ENCODE measurements at places on chromosomes 5 and 9. TPM values are rescaled to one million over a fixed set of nuclear protein-coding genes. Genes with fewer than 3 reads are reported as not detected.

- no peak for DNase-seq
- no peaks in the 10 kb centered on the region for H3K4me1 ChIP-seq
- H3K27ac ChIP-seq: no peak overlapping the region
- H3K27me3 ChIP-seq: no peaks in the 10 kb centered on the region
- H3K36me3 ChIP-seq: peaks cover 43% of the 10 kb centered on the region
- no peak overlapping the region for H3K4me3 ChIP-seq
Measured at GRCh38 chr9:91720751-91721705, 229.0 kb downstream of the ROR2 start.

DNA sequence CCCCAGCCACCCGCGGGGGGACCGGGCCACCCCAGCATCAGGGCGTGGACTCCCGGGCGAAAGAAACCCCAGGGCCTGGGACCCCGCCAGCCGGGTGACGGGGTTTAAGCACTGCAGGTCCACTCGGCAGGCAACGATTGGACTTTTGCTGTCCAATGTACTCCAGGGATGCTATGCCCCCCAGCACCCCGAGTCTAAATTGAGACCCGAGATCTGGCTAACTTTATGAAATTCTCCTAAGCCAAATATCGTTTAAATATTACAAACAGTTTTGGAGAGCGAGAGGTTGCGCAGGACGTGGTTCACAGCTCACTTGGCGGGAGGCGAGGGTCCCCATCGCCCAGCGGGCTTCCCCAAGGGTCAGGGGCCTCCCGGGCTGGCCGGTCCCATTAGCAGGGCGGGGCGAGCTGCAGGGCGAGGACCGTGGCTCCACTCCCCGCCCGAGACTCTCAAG lies 384 bp upstream of the MRPS2 start:
- peak overlapping the region; percentile 99 for H3K4me3 ChIP-seq
- no peaks in the 10 kb centered on the region for H3K27me3 ChIP-seq
- peak overlapping the region; percentile 85 for H3K27ac ChIP-seq
- H3K36me3 ChIP-seq: peaks cover 25% of the 10 kb centered on the region
- DNase-seq: no peak
- peaks cover 33% of the 10 kb centered on the region for H3K4me1 ChIP-seq

- no peak overlapping the region for H3K4me3 ChIP-seq
- no peaks in the 10 kb centered on the region for H3K36me3 ChIP-seq
- no peak overlapping the region for H3K27ac ChIP-seq
Measured at GRCh38 chr5:136013559-136013958, 15.2 kb upstream of the TGFBI start.

- no peaks in the 10 kb centered on the region for H3K4me1 ChIP-seq
- no peak overlapping the region for H3K4me3 ChIP-seq
- H3K27me3 ChIP-seq: no peaks in the 10 kb centered on the region
- DNase-seq: peak; percentile 40
- no peaks in the 10 kb centered on the region for H3K36me3 ChIP-seq
- H3K27ac ChIP-seq: no peak overlapping the region
Measured at GRCh38 chr5:78899922-78900362, 85.2 kb downstream of the ARSB start.

DNA sequence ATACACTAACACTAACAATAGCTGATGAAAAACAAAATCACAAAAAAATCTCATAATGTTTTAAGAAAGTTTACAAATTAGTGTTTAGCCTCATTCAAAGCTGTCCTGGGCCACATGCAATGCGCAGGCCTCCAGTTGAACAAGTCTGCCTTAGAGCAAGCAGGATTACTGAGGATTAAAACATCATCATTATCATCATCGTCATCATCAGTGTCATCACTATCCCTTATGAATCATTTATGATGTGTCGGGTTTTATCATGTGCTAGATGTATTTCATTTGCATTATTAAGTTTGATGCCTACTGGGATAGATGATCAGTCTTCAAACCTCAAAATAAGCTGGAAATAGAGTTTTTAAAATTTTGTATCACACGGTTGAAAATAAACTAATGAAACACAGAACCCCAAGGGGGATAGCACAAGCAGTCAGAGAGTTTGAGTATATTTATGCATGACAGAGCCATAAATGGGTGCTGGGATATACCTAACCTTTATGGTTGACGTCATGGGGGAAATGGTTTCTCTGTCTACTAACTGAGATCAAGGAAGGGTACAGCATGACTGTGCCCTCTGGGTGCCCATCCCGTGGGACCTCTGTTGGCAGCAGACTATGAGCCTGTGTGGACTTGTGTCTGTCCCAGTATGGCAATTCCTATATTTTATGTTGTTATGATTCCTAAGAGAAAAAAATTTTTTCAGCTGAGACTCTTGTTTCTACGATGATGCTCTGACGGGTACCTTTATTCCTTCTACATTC lies 150.3 kb upstream of the ADRA1B start:
- DNase-seq: no peak
- H3K27me3 ChIP-seq: no peaks in the 10 kb centered on the region
- no peaks in the 10 kb centered on the region for H3K36me3 ChIP-seq
- H3K4me3 ChIP-seq: no peak overlapping the region

- H3K27ac ChIP-seq: no peak overlapping the region
- no peak overlapping the region for H3K4me3 ChIP-seq
- no peaks in the 10 kb centered on the region for H3K4me1 ChIP-seq
- no peaks in the 10 kb centered on the region for H3K27me3 ChIP-seq
- peak; percentile 72 for DNase-seq
- no peaks in the 10 kb centered on the region for H3K36me3 ChIP-seq
Measured at GRCh38 chr9:111621895-111622480, 9.1 kb upstream of the DNAJC25 start.

The CXCL14 gene
- not detected for total RNA-seq

DNA sequence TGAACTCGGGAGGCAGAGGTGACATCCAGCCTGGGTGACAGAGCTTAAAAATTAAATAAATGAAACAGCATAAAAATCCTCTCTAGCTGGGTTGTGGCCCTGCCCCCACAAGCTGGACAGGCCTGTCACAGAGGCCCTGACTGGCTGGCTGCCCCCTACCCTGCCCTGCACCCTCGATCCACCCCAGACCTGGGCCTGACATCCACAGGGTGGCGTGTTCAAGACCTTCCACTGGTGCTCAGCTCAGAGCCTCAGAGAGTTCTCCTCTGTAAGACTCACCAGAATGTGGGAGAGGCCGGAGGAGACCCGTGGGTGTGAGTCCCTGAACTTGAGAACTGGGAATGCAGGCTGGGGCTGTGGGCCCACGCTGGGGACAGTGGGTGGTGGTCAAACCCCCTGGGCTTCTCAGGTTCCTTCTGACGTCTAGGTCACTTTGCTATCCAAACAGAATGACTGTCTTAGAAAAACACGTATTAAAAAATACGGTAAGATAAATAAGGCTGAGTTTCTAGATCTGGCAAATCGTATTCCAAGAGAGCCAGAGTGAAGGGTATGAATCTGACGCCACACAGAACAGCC lies 9.7 kb upstream of the WDR38 start:
- H3K4me3 ChIP-seq: no peak overlapping the region
- no peaks in the 10 kb centered on the region for H3K27me3 ChIP-seq
- no peak for DNase-seq
- no peaks in the 10 kb centered on the region for H3K36me3 ChIP-seq

The NRG2 gene
- not detected for total RNA-seq

The CER1 gene
- not detected for total RNA-seq

The FAM151B gene
- total RNA-seq: not detected

DNA sequence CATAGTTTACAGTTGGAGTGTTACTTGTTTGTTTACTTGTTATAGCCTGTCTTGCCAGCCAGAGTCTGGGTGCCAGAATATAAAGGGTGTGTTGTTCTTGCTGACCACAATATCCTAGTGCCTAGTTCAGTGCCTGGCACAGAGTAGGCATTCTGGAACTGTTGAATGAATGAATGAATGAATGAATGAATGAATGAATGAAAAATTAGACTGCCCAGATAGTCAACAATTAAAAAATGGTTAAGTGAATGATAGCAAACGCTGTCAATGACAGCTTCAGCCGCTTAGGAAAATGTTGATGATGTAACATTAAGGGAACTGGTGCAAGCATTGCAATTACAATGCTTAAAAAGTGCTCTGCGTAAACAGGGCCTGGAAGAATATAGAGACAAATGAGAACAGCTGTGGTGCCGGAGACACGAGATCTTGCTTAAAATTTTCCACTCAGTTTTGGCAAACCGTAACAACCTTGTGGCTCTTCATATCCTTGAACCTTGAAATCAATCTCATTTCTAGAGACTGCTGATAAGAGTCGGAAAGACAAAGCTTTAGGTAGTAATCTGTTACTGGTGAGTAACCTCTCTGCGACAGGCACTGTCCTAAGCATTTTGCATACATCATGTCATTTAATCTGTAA lies 4.7 kb upstream of the TTLL11 start:
- no peak for DNase-seq
- H3K27me3 ChIP-seq: no peaks in the 10 kb centered on the region
- no peaks in the 10 kb centered on the region for H3K36me3 ChIP-seq
- H3K4me3 ChIP-seq: no peak overlapping the region

- H3K27ac ChIP-seq: no peak overlapping the region
- peak; percentile 25 for DNase-seq
- no peaks in the 10 kb centered on the region for H3K27me3 ChIP-seq
- peaks cover 5% of the 10 kb centered on the region for H3K4me1 ChIP-seq
- no peak overlapping the region for H3K4me3 ChIP-seq
- no peaks in the 10 kb centered on the region for H3K36me3 ChIP-seq
Measured at GRCh38 chr5:88952344-88952743, 69.4 kb upstream of the MEF2C start.

DNA sequence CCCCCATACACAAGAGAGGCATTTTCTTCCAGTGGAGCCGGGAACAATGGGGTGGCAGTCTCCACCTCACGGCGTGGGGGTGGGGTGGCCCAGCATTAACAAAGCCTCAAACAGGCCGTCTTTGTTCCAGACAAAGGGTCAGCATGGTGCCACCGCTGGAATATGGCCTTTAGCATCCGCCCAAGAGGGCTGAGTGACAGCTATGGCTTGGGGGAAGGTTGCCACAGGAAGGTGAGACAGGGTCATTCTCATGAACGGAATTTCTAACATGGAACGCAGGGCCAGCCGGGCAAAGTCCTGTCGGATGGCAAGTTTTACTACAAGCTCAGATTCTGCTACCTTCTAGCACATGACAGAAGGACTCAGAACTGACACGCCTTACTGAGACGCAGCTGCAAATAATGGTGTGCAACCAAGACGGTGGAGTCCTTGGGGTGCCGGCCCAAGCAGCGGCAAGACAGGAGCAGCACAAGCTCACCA lies 64.0 kb downstream of the OTULIN start:
- H3K4me1 ChIP-seq: no peaks in the 10 kb centered on the region
- no peak for DNase-seq
- H3K4me3 ChIP-seq: no peak overlapping the region
- H3K27ac ChIP-seq: no peak overlapping the region
- no peaks in the 10 kb centered on the region for H3K27me3 ChIP-seq

DNA sequence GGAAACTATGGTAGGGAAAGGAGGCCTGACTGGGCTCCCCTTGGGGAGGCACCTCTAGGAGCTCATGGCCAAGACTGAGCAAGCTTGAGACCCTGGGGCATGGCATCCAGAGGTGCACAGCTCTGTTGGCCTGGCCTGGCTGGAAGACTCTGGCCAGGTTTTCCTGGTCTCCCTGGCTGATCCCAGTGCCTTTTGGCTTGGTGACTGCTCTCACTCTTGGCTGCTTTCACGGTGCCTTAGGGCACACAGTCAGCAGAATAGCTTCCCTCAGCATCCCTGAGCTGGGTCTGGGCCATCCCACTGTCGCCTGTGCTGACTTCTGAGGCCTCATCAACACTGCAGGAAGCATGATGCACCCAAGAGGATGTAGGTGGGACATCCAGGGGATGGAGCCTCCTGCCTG lies 13.4 kb upstream of the DELE1 start:
- no peak overlapping the region for H3K27ac ChIP-seq
- H3K36me3 ChIP-seq: no peaks in the 10 kb centered on the region
- no peak overlapping the region for H3K4me3 ChIP-seq
- H3K4me1 ChIP-seq: peaks cover 10% of the 10 kb centered on the region

GRCh38 chr9:72937545-72937944 lies 15.3 kb downstream of the ALDH1A1 start:
- no peak for DNase-seq
- H3K4me1 ChIP-seq: peaks cover 64% of the 10 kb centered on the region
- H3K36me3 ChIP-seq: peaks cover 31% of the 10 kb centered on the region
- no peak overlapping the region for H3K4me3 ChIP-seq
- no peaks in the 10 kb centered on the region for H3K27me3 ChIP-seq

DNA sequence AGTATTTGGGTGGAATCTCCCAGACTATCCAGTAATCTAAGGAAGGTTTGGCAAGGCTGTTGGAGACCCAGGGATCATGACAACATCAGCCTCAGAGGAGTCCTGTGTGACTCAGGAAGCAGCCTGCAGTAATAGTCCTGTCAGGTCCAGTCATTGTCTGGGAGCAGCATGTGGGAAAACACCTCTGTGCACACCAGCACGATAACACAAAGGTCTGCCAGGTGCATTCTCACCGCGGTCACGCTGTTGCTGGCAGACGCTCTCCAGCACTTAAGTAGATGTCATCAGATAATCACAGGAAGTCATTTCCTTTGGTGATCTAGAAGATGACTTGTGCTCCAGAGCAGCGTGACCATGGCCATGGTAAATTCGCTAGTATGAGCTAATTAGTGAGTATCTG lies 99.2 kb upstream of the IQGAP2 start:
- peaks cover 5% of the 10 kb centered on the region for H3K4me1 ChIP-seq
- DNase-seq: peak; percentile 42
- no peak overlapping the region for H3K27ac ChIP-seq
- no peak overlapping the region for H3K4me3 ChIP-seq
- no peaks in the 10 kb centered on the region for H3K27me3 ChIP-seq

- no peaks in the 10 kb centered on the region for H3K4me1 ChIP-seq
- H3K4me3 ChIP-seq: no peak overlapping the region
- no peak for DNase-seq
- H3K27me3 ChIP-seq: no peaks in the 10 kb centered on the region
- H3K27ac ChIP-seq: no peak overlapping the region
Measured at GRCh38 chr5:147397616-147398015, 112.3 kb downstream of the DPYSL3 start.

- H3K27me3 ChIP-seq: no peaks in the 10 kb centered on the region
- no peaks in the 10 kb centered on the region for H3K4me1 ChIP-seq
- no peaks in the 10 kb centered on the region for H3K36me3 ChIP-seq
- no peak overlapping the region for H3K4me3 ChIP-seq
- DNase-seq: peak; percentile 32
Measured at GRCh38 chr5:138305797-138306196, 25.8 kb downstream of the CDC25C start.

GRCh38 chr9:93679536-93680442 lies 103.4 kb downstream of the PHF2 start:
- H3K36me3 ChIP-seq: peaks cover 49% of the 10 kb centered on the region
- H3K27me3 ChIP-seq: no peaks in the 10 kb centered on the region
- peak; percentile 22 for DNase-seq
- H3K4me1 ChIP-seq: peaks cover 16% of the 10 kb centered on the region
- H3K27ac ChIP-seq: no peak overlapping the region
